ENCODE measurements at places on chromosomes 12 and 14.
A peak's percentile ranks its signal among the peaks of the same experiment; 100 is the strongest.

- no peak for DNase-seq
Observed at GRCh38 chr12:132174839-132175490, 30.7 kb downstream of the NOC4L start.

GRCh38 chr12:119857041-119857591, 20.0 kb downstream of the CIT start:
- DNase-seq: no peak

DNA sequence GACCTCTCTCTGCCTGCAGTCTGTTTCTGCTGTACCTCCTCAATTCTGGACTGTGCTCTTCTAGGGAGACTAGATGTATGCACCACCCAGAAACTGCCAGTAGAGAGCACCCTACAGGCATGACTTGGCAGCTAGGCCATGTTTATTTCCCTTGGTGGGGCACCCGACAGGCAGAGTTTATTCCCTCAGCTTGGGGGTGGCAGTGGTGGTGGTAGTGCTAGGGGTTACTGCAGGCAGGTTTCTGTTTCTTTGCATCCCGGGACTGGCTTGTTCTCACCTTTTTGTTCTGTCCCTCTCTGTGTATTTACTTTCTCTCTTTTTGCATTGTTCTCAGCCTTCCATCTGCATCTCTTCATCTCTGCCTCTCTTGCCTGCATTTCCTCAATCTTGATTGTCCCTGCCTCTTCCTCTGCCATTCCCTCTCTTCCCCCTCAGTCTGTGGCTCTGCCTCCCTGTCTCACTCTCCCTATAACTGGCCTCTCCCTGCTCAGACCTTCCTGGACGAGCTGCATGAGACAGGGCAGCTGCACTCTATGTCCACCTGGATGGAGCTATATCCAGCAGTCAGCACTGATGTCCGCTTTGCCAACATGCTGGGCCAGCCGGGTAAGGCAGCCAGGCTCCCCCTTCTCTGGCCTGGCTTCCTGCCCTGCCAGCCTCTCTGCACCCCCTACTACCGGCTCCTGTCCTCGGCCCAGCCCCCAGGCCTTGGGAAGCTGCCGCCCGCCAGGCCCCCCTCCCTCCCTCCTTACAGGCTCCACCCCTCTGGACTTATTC, 13.8 kb downstream of the PRPF40B start:
- peak; percentile 76 for DNase-seq

DNA sequence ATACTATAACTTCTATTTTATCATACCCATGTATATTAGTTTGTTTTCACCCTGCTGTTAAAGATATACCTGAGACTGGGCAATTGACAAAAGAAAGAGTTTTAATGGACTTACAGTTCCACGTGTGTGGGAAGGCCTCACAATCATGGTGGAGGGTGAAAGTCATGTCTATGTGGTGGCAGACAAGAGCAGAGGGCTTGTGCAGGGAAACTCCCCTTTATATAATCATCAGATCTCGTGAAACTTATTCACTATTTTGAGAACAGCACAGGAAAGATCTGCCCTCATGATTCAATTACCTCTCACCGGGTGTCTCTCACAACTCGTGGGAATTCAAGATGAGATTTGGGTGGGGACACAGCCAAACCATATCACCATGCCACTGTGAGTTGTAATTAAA, 135.8 kb downstream of the SYNE2 start:
- no peak for DNase-seq

GRCh38 chr12:101857043-101857558, 20.3 kb upstream of the DRAM1 start:
- DNase-seq: no peak

- DNase-seq: no peak
Observed at GRCh38 chr12:11568762-11569478, 80.6 kb upstream of the ETV6 start.

GRCh38 chr14:103140316-103141109, 17.3 kb downstream of the TNFAIP2 start:
- DNase-seq: no peak

DNA sequence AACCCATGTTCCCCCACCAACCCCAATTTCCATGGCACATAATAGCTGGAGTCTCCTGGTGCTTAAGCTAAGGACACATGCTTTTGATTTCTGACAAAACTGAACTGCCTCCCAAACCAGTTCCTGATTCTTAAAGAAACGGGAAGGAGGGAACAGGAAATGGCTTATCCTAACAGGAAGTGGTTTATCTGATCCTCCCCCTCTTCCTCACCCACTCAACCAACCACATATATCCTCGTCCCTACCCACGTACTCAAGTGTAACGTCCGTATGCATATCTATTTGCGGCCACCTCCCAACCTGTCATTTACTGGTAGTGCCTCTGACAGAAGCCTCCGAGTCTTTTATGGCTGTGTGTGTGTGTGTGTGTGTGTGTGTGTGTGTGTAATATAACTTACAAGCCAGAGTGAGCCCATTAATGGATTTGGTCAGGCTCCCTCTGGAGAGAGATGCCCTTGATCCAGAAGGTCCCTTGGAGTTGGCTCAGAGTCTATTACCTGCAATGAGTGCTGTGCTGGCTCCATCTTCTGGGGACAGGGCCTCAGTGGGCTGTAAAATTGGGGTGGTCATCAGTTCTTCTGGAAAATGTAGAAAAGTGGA, 7.7 kb downstream of the DAZAP2 start:
- no peak for DNase-seq

DNA sequence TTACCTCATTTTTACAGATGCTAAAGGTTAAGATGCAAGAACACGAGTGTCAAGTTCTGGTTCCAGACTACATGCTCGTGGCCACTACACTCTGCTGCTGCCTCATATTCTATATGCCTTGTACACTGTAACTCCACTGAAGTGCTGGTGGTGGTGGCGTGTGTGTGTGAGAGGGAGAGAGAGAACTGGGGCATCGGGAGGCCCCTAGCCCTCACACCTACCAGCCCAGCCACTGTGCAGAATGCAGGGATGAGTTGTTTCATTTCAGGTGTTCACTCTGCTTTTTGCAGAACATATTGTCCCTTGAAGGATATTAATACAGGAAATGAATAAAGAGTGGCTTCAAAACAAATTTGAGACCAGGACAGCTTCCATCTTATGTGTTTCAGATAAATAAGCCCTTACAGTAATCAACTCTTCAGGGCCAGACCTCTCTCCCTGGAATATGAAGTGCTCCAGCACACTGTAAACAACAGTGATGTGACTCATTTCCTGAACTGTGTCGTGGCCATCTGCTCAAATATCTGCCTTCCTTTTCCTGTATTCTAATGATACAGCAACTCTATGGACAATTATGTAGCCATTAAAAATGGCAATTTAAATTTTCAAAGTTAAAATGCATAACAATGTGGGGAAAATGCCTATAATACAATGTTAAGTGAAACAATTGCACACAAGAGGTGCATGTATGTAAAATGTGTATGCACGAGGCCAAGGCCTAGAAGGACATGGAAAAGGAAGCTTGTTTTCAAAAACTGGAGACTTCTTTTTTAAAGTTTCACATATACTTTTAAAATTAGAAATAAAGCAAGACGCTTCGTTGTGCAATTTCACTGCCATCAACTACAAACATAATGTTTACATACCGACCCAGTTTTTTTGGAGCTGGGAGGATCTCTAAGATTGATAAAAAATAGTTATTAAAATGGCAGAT, 215.4 kb downstream of the PELI2 start:
- DNase-seq: no peak

DNA sequence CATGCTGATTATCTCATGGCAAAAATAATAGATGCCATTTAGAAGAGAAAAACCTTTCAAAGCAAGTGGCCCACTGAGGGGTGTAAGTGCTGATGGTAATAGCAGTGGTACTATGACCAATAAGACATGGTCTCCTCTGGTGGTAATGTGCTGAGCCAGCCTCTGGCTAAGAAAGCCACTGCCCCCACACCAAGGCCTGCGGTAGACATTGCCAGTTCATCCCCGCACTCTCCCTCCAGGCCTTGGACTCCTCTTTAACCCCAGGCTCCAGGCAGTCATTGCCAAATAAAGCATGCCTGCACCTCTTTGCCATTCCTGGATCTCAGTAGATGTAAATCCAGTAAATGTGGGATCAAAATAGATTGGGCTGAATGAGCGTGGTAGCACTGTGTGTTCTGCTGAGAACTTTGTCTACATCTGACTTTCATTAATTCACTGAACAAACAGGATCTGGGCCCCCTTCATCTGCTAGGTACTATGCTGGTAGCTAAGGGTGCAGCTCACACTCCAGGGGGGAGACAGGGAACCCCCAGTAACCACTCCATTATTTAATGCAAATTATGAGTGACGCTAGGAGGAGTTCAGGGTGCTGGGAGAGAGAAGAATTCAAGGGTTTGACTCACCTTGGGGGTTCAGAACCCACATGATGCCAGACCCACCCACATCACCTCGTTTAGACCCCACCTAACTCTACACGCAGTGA, 89.3 kb downstream of the BCL11B start:
- no peak for DNase-seq

DNA sequence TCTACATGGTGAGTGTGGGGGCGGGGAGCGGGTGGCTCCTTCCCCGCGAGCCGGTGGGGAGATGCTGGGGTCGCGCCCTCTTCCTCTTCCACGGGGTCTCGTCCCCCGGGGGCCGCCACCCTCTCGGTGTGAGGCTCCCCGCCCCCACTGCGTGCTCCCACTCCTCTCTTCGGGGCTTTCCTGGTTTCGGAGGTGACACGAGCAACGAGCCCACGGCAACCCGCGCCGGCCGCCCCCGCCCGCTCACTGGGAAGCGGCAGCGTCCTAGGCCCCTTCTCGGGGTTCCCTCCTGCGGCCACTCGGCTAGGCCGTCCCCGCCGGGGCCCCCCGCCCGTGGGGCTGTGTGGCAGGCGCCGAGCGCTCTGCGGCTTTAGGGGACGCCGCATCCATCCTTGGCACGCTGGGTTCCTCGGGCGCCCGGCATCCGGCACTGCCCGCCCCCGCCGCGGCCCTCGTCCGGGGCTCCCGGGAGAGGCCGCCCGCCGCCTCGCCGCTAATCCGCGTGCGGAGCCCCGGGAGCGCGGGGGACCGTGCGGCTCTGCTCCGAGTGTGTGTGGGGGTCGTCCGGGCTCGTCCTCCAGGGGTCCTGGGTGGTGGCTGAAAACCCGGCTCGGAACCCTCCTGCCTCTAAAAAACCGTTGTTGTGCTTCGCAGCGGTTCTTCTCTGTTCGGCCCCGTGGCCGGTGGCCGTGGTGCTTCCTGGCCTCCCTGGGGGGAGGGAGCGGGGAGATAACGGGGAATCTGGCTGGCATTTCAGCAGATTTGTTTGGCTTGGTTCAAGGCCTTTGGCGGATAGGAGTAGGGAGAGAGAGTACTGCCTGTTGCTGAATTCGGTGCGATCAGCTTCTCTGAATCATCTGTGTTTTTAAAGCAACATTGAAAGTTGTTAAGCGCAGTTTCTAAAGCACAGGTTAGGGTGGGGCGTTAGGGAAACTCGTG, 1.0 kb downstream of the PCNX1 start:
- DNase-seq: peak; percentile 35

- peak; percentile 31 for DNase-seq
Observed at GRCh38 chr14:22386924-22387775, 201.9 kb downstream of the DAD1 start.

GRCh38 chr12:19783547-19784444, 344.5 kb downstream of the AEBP2 start:
- no peak for DNase-seq

- DNase-seq: no peak
Observed at GRCh38 chr14:94342334-94342934, 19.3 kb upstream of the SERPINA6 start.

DNA sequence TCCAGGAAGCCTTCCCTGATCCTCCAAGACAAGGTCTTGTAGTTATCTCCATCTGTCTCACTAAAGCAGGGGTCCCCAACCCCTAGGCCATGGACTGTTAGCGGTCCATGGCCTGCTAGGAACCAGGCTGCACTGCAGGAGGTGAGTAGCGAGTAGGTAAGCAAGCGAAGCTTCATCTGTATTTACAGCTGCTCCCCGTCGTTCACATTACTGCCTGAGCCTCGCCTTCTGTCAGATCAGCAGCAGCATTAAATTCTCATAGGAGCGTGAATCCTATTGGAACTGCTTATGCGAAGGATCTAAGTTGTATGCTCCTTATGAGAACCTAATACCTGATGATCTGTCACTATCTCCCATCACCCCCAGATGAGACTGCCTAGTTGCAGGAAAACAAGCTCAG, 12.4 kb upstream of the NFYB start:
- DNase-seq: no peak

DNA sequence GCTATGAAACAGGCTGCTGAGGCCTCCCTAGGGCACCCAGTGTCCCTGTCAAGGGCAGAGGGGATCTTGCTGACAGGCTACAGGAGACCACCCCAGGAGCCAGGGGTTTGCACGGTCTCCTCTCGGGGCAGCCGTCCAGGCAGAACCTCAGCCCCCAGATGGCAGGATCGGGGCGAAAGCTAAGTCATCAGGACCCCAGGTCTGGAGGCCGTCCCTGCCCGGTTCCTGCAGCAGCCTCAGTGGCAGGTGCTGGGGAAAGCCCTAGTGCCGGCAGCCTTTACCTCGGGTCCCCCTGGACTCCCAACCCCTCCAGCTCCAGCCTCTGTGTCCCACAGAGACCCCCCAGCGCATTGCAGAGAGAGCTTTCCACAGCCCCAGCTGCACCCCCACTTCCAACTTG, 103.8 kb upstream of the C14orf180 start:
- DNase-seq: no peak

DNA sequence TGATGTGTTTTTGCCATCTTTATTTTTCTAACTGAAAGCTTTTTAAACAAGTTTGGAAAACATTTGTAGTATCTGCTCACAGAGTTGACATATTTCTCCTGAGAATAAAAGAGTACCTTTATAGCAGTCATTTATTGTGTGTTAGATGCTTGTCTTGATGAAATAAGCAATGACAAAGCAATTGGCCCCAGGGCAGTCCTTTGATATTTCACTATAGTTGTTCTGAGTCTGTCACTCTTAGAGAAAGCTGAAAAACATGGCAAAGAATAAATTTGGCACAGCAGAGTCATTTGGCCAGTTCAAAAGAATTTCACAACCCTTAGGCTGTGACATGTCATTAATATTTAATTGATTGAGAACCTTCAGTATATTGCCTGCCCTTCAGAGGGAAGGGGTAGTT, 166.2 kb downstream of the PTPRO start:
- DNase-seq: no peak

DNA sequence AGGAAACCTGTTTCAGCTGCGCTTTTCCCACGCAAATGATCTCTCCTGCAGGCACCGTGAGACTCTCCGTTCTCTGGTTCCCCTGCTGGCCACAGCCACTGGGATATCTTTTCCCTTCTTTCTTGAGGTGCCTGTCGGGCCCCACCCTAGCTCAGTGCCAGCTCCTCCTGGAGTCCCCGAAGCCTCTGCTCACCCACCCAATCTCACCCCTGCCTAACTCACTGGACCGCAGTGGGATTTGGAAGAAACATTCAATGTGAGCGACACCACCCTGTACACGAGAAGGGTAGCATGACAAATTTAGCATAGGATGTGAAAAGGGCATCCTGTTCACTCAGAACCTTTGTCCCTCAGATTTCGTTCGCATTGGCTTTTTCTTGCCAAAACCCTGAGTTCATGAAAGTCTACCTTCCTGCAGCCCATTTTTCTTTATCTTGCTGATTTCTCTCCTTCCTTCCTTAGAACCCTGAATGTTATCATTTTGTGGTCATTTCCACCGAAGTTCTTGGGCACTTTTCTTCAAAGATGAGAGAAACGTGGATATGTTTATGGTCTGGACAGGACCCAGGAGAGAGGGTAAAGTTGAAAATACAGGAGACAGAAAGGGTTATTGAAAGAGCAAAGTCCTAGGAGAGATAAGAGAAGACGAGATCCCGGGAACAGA, 63.6 kb upstream of the ELK3 start:
- DNase-seq: no peak

Measured in GM19239 (cell line).